Naive thymus-derived CD4-positive, alpha-beta T cell (primary cell): ENCODE measurements at places on chromosomes 3 and 15.
A peak's percentile ranks its signal among the peaks of the same experiment; 100 is the strongest.

DNA sequence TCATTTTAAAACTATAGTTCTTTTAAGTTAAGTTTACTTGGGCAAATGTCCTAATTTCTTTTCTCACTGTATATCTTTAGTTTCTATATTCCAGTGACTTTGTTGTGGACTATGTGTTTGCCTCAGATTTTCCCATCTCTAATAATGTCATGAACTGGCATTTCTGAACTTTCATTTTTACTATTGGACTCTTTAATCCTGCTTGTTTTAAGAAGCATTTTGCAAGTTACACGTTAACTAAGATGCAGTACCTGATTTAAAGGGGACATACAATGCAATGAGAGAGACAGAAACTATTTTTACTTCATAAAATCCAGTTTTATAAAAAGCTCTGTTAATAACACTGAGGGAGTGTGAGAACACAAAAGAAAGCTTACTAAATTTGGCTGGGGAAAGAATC, 58.6 kb upstream of the PHLDB2 start:
- no peak for DNase-seq

DNA sequence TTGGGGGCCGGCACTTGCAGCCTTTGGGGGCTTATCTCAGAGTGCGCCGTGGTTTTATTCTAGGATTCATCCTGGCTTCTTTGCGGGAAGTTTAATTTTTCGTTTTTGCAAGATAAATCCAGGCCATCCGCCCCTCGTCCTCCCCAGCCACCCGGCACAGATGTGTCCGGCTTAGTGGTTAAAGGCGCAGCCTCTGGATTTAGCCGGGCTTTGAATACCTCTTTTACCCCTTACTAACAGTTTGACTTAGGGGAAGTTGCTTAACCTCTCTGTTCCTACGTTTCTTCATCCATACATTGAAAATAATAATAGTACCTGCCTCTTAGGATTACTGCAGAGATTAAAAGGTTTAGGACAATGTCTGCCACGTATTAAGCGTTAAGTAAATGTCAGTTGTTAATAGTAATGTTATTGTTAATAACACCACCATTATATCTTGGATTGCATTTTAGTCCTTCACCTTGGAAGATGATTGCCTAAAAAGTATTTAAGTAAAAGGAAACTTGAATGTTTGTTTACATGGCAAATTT, 714 bp downstream of the ECT2 start:
- peak; percentile 4 for DNase-seq

GRCh38 chr3:133494469-133494868, 79.0 kb upstream of the CDV3 start:
- no peak for DNase-seq

- no peak for DNase-seq
Observed at GRCh38 chr3:134798681-134799311, 3.7 kb downstream of the EPHB1 start.

- no peak for DNase-seq
Observed at GRCh38 chr3:181622365-181622764, 89.4 kb upstream of the SOX2 start.

DNA sequence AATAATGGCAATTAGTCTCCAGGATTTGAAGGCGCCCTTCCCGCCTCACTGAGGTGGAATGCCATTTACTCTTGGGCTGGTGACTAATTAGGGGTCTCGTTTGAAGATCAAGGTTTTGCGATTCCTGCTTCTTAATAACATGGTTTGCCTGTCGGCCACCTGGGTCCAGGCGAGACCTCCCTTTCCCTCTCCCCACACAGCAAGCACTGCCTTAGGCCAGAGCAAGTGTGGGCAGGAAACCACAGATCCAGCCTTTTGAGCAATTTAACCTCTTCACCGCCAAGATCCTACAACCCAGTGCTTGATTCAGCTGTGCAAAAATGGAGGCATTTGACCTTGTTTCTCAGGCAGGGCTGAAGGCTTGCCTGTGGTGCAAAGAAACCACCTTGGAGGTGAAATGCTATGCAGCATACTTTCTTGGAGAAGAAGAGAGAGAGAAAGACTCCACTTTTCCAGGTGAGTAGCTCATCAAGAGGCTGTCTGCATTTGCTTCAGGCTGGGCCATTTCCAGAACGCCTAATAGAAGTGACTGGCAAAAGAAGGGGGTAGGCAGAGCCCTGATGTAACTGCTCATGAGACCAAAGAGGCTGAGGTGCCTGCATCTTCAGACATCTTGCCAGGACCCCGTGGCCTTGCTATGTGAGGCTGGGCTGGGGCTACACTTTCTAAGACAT, 34.1 kb upstream of the WNT5A start:
- no peak for DNase-seq

DNA sequence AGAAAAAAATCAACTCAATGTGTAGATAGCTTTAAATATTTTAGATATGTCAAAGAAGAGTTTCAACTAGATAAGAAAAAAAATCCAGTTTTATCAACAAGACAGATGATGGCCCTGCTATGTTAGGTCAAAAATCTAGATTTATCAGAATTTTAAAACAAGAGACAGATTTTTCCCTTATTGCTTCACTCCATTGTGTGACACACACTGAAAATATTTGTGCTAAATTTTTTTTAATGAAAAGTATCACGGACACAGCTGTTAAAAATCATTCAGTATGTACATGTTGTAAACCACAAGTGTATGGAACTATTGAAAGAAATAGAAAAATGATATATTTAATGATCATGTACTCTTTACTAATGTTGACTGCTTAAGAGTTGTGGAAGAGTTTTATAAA, 43.6 kb downstream of the FOXB1 start:
- no peak for DNase-seq

- peak; percentile 79 for DNase-seq
Observed at GRCh38 chr3:30693470-30694120, 87.2 kb downstream of the TGFBR2 start.

DNA sequence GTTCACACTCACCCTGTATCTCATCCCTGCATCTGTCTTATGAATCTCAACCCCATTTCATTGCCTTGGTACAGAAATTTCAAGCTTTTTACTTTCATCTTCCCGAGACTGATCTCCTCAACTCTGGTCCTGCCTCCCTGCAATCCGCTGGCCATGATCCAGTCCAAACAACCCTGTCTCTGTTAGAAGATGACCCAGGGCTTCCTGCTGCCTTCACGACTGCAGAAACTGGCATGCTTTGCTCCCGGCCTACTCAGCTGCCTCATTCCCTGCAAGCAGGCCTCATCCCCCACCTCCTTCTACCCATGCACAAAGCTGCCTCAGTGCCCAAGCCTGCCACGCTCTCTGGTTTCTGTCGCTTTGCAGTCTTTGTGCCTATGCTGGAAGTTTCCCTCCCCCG, 12.4 kb downstream of the HES1 start:
- no peak for DNase-seq

DNA sequence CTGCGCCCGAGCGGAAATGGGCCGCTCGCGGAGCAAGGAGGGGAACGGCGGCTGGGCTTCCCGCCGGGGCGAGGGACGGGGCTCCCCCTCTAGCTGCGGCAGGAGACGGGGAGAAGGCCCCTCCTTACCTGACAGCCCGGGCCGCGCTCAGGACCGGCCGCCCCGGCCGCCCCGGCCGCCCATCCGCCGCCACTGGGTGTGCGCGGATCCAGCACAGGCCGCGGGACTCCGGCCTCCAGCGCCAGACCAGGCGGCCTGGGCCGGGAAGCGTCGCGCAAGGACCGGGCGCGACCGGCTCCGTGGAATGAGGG, 296 bp downstream of the TPRA1 start:
- DNase-seq, result no peak

- no peak for DNase-seq
Observed at GRCh38 chr3:36954452-36955134, 9.7 kb upstream of the TRANK1 start.

GRCh38 chr3:113685956-113686721, 10.3 kb downstream of the USF3 start:
- DNase-seq, result no peak

DNA sequence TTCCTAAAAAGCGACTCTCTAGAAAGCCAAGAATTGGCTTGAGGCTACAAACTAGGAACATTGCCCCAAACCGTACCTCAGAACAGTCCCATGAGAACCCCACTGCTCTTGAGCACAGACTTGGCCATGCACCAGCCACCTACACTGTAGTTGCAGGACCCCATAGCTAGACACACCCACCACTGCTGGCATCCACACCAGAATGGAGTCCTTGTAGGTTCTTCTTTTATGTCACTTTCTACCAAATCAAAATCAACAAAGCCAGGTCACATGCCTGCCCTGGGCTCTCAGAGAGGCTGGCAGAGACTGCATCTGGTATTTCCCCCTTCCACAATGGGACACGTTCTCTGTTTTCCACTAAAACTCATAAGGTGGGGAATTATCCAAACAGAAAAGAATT, 290.5 kb downstream of the SHOX2 start:
- no peak for DNase-seq

DNA sequence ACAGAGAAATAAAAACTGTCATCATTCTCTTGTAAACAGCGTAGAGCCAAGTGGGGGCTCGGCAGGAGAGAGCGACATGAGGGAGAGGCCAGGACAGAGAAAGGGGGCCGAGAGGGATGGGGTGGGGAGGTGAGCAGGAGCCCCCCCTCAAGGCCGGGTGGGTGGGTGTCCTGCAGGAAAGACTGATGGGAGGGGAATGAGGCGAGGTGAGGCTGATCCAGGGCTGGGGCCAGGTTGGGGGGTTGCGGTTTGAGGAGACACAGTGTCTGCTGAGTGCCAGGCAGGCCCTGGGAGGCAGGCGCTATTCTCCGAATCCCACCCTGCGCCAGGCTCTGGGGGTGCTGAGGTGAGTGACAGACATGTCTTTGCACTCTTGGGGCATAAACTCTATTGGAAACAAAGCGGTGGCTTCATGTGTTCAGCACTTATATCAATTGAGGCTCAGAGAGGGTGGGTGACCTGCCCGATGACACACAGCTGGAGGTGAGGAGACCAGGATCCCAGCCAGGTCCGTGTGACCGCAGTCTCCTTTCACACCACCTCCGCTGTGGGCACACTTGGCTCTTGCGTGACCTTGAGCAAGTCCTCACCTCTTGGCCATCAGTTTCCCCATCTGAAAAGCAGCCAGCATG, 19.6 kb upstream of the CSPG4 start:
- DNase-seq, result no peak

DNA sequence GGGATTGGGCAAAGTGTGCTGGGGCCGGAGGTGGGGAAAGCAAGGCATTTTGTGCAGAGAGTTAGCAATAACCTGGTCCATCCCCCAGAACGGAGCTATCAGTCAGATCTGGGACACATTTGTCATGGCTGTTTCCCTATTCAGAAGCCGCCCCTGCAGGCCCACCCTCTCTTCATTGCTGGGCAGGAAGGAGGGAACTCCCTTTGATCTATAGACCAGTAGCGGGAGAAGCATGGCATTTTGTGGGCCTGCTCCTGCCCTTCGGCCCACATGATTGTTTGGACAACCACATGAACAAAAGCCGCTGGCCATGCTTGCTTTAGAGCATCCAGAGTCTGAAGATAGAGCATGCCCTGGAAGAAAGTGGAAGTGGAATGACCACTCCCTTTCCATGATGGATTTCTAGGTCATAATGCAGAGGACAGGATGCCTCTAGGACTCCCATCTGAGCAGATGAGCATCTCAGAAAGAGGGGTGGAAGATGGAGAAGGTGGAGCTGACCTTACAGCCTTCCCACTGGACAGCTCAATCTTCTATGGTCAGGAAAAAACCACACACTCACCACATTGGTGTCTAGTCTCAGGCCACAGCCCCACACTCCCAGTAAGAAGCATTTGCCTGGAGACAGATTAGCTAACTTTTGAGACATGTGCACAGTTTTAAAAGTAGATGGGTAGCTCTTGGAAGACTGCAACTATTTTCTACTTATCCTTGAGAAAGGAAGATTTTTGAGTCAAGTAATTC, 11.9 kb upstream of the LRTM1 start:
- no peak for DNase-seq

- no peak for DNase-seq
Observed at GRCh38 chr15:45871121-45871855, 236.5 kb downstream of the SQOR start.

- DNase-seq, result no peak
Observed at GRCh38 chr3:124140746-124141145, 148.8 kb upstream of the ROPN1 start.

GRCh38 chr3:126529585-126530170, 5.7 kb downstream of the CHST13 start:
- DNase-seq, result no peak

- DNase-seq, result no peak
Observed at GRCh38 chr3:31668242-31668641, 135.5 kb downstream of the STT3B start.

GRCh38 chr15:31162721-31163510, 61.4 kb upstream of the TRPM1 start:
- no peak for DNase-seq

- DNase-seq, result no peak
Observed at GRCh38 chr3:20073683-20074082, 33.4 kb downstream of the KAT2B start.

GRCh38 chr3:32229565-32229964, 8.9 kb upstream of the CMTM8 start:
- no peak for DNase-seq

DNA sequence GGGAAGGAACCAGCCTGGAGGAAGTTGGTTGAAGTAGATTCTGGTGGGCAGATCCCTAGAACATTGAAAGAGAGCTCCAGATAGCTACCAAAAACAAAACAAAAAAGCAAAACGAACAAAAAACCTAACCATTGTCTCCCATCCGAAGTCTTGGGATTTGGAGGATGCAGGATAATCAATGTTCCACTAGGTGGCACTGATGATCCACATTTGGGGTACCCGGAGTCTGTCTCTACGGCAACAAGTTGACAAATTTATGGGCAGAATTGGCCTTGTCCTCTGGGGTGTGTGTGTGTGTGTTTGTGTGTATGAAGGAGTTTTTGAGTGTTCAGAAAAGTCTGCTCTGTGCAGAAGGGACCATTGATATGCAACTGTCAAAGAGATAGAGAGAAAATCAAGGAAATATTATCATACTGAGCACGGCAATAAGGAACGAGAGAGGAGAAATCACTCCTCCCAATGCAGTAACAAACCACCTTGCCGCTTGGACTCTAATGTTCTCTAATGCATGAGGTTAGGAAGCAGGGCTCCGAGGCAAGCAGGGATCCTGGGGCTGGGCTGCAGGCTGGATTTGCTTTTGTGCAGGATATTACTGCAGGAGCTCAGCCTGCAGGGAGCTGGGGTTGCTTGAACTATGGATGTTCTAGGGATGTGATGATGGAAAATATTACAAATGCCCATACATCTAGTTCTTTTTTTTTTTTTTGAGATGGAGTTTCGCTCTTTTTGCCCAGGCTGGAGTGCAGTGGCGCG, 59.8 kb upstream of the KLHL25 start:
- DNase-seq, result peak; percentile 49

DNA sequence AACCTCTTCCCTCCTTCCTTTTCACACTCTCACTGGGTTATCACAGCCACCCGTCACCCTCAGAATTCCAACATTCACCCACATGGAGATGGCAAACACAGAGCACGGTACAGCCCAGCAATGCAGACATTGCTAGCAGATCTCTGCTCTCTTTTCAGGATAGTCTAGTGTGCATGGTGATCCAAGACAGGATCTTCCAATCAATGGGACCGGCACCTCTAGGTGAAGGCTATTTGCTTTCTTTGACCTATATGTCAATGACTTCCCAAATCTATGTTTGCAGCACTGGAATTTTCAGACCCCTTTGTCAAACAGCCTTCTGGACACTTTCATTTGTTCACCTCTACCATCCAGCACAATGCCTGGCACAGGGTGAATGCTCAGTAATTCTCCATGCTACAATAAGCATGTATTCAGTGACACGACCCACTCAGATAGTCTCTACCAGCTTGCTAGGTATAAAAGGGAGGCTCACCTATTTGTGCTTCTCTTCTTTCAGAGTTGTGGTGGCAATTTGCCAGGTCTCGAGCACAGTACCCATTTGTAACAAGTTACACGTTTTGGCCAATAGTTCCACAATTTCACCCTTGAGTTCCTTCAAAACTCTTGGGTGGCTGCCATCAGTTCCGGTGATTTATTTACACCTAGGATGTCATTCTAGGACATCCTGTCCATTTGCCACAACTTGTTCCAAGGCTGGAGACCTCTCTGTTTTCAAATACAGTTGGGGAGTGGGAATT, 279.1 kb upstream of the ICE2 start:
- no peak for DNase-seq
